ENCODE measurements at places on chromosomes 13 and 19. TPM values are rescaled to one million over a fixed set of nuclear protein-coding genes. Genes with fewer than 3 reads are reported as not detected.

The BEST2 gene
- not detected for total RNA-seq

The MIER2 gene
- total RNA-seq = 15.0 TPM

The RNF6 gene
- 48.3 TPM for total RNA-seq

DNA sequence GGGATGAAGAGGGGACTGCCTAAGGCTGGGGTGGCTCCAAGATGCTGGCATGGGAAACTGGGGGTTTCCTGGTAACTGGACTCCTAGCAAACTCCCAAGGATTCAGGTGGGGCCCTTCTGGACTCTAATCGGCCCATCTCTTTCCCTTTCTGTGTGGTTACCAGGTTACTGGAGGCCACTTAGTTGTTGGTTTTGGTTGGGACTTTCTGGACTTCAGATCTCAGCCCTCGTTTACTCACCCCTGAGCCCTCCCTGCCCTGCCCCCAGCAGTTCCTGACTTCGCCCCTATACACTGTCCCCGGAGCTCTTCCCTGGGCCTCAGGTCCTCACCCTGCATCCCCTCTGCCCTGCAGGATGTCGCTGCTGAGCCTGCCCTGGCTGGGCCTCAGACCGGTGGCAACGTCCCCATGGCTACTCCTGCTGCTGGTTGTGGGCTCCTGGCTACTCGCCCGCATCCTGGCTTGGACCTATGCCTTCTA, 328 bp downstream of the CYP4F12 start:
- no peak overlapping the region for H3K4me3 ChIP-seq
- no peaks in the 10 kb centered on the region for H3K36me3 ChIP-seq
- peaks cover 4% of the 10 kb centered on the region for H3K27me3 ChIP-seq
- no peak for DNase-seq
- H3K4me1 ChIP-seq = peaks cover 2% of the 10 kb centered on the region

GRCh38 chr19:296476-297225, 5.4 kb upstream of the PLPP2 start:
- no peaks in the 10 kb centered on the region for H3K36me3 ChIP-seq
- no peak for DNase-seq
- peaks cover 4% of the 10 kb centered on the region for H3K4me1 ChIP-seq
- H3K4me3 ChIP-seq = no peak overlapping the region
- no peak overlapping the region for H3K27ac ChIP-seq
- H3K27me3 ChIP-seq = peaks cover 28% of the 10 kb centered on the region
